ENCODE measurements at places on chromosomes 1 and 21.

- no peak overlapping the region for H3K4me3 ChIP-seq
- H3K36me3 ChIP-seq = no peaks in the 10 kb centered on the region
- no peak for DNase-seq
- H3K4me1 ChIP-seq = no peaks in the 10 kb centered on the region
- H3K27me3 ChIP-seq = no peaks in the 10 kb centered on the region
These were observed 805.8 kb upstream of the ADGRL2 start for GRCh38 chr1:80994934-80995333.

GRCh38 chr1:192588546-192588945 is 13.0 kb downstream of the RGS1 start:
- H3K27me3 ChIP-seq = peaks cover 1% of the 10 kb centered on the region
- no peaks in the 10 kb centered on the region for H3K4me1 ChIP-seq
- H3K4me3 ChIP-seq = no peak overlapping the region
- no peaks in the 10 kb centered on the region for H3K36me3 ChIP-seq
- DNase-seq = no peak

GRCh38 chr1:241527146-241527545 is 5.0 kb upstream of the KMO start:
- DNase-seq = no peak
- H3K36me3 ChIP-seq = no peaks in the 10 kb centered on the region
- peaks cover 10% of the 10 kb centered on the region for H3K4me1 ChIP-seq
- H3K4me3 ChIP-seq = no peak overlapping the region

DNA sequence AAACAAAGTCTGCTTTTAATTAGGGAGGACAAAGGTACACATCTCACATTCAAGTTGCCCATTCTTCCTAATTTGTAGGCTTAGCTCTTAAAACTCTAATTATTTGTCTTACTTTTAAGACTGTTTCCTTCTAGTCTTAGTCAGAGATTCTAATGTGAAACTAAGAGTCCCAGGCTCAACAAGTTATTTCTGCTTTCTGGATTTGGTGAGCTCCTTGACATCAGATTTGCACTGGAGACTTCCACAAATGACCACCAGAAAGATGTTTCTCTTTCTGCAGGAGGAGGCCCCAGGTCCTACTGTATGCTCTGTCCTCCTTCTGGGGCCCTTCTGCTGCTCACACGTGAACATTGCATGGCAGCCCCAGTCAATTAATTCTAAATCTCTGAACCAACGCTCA is 194.2 kb upstream of the JUN start:
- H3K36me3 ChIP-seq = no peaks in the 10 kb centered on the region
- H3K27ac ChIP-seq = no peak overlapping the region
- H3K4me3 ChIP-seq = no peak overlapping the region
- H3K27me3 ChIP-seq = peaks cover 2% of the 10 kb centered on the region

GRCh38 chr1:209628618-209629299 is 23.5 kb downstream of the LAMB3 start:
- no peak overlapping the region for H3K27ac ChIP-seq
- DNase-seq = no peak
- H3K27me3 ChIP-seq = peaks cover 12% of the 10 kb centered on the region
- H3K4me1 ChIP-seq = no peaks in the 10 kb centered on the region

- H3K36me3 ChIP-seq = no peaks in the 10 kb centered on the region
- no peak overlapping the region for H3K27ac ChIP-seq
- DNase-seq = peak; percentile 84
- H3K27me3 ChIP-seq = peaks cover 11% of the 10 kb centered on the region
- H3K4me1 ChIP-seq = peaks cover 22% of the 10 kb centered on the region
These were observed 34.7 kb downstream of the TOMM20 start for GRCh38 chr1:235093696-235094592.

DNA sequence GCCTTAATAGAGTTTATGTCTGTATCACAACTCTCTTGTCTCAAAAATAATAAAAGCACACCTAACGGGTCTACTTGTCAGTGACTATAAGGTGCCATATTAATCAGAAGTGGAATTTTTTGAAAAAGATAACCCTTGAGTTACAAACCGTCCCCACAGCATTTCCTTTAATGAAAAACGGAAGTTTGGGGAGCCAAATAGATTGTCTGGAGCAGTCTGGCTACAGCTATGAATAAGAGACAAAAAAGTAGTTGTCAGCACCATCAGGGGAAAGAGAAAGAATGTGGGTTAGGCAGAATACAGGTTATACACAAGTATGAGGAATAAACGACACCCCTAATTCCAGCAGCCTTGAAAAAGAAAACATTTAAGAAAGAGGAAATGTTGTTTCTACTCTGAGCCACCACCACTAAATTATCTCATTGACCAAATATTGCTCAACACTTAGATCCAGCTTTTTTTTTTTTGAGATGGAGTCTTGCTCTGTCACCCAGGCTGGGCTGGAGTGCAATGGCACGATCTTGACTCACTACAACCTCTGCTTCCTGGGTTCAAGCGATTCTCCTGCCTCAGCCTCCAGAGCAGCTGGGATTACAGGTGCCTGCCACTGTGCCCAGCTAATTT is 29.4 kb upstream of the USP24 start:
- no peaks in the 10 kb centered on the region for H3K36me3 ChIP-seq
- no peak for DNase-seq
- no peaks in the 10 kb centered on the region for H3K4me1 ChIP-seq
- no peak overlapping the region for H3K27ac ChIP-seq
- peaks cover 1% of the 10 kb centered on the region for H3K27me3 ChIP-seq

- H3K4me1 ChIP-seq = peaks cover 6% of the 10 kb centered on the region
- peaks cover 2% of the 10 kb centered on the region for H3K27me3 ChIP-seq
- DNase-seq = no peak
These were observed 63.4 kb downstream of the OPTC start for GRCh38 chr1:203557390-203557789.

DNA sequence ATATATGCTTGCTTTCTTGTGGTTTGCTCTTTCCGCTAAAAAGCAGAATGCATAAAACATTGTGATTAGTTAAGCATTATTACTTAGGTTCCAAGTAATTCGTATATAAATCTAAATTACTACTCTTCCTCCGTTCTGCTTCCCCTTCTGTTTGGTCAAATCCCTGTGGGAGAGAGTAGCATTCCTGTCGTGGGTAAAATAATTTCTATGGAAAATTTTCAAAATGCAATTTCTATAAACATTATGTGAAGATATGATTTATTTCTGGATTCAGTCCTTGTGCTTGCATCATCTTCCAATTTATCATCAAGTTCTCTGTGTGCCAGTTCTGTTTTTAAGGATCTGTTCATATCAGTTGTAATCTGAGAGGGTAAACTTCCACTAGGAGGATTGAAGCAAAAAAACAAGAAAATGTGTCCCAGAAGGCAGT is 7.2 kb upstream of the WARS2 start:
- no peaks in the 10 kb centered on the region for H3K4me1 ChIP-seq
- no peaks in the 10 kb centered on the region for H3K36me3 ChIP-seq
- DNase-seq = no peak
- H3K27me3 ChIP-seq = no peaks in the 10 kb centered on the region
- no peak overlapping the region for H3K27ac ChIP-seq

- DNase-seq = no peak
- H3K27ac ChIP-seq = no peak overlapping the region
- no peak overlapping the region for H3K4me3 ChIP-seq
- H3K4me1 ChIP-seq = no peaks in the 10 kb centered on the region
These were observed 88.4 kb downstream of the DPYD start for GRCh38 chr1:97832481-97832880.

DNA sequence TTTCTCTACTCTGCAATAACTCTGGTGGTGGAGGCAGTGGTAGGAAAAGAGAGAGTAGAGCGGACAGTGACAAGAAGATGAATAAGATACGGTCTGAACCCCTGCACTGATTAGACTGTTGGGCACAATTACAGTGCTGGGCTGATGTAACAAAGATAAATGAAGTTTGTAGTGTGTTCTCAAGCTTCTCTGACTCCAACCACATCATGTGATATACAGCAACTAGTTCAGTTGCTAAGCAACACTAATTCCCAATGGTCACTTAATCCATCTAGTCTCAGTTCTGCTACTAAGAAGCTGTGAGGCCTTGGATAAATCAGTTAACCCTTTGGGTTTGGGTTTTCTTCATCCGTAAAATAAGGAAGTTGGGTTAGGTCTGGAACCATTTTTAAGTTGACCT is 17.3 kb downstream of the DDR2 start:
- H3K36me3 ChIP-seq = no peaks in the 10 kb centered on the region
- H3K4me1 ChIP-seq = no peaks in the 10 kb centered on the region
- no peak for DNase-seq

DNA sequence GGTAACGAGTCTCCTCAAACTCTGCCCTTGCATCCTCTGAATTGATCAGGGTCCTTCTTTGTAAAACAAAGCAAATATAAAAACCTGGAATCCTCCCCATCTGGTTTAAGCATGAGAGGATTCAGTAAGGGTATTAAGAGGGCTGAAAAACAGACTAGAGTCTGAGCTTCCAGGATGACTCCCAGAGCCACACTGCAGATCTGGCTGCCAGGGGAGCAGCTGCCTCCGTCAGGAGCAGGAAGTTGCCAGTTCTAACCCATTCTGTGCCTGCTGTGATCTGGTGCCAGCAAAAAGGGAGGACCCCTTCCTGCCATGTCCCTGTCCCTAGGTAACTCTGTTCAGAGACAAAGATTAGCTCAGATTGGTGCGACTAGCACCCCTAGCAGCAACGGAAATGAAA is 27.5 kb downstream of the SERTAD4 start:
- H3K4me3 ChIP-seq = no peak overlapping the region
- H3K4me1 ChIP-seq = no peaks in the 10 kb centered on the region
- H3K27me3 ChIP-seq = peaks cover 1% of the 10 kb centered on the region
- H3K27ac ChIP-seq = no peak overlapping the region

DNA sequence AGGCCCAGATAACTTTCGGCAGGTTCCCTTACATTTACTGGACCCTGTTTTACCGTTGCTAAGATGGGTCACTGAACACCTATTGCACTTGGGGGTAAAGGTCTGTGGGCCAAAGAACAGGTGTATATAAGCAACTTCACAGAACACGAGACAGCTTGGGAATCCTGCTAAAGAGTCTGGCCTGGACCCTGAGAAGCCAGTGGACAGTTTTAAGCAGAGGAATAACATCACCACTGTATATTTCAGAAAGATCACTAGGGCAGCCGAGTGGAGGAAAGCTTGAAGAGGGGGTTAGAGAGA is 54.4 kb downstream of the LAMC2 start:
- no peaks in the 10 kb centered on the region for H3K27me3 ChIP-seq
- H3K4me1 ChIP-seq = peaks cover under 1% of the 10 kb centered on the region
- no peak overlapping the region for H3K4me3 ChIP-seq
- no peaks in the 10 kb centered on the region for H3K36me3 ChIP-seq
- DNase-seq = no peak

GRCh38 chr1:160674415-160674814 is 27.6 kb upstream of the SLAMF1 start:
- H3K36me3 ChIP-seq = peaks cover 6% of the 10 kb centered on the region
- peaks cover 22% of the 10 kb centered on the region for H3K4me1 ChIP-seq
- H3K4me3 ChIP-seq = no peak overlapping the region
- DNase-seq = no peak
- peaks cover 1% of the 10 kb centered on the region for H3K27me3 ChIP-seq

DNA sequence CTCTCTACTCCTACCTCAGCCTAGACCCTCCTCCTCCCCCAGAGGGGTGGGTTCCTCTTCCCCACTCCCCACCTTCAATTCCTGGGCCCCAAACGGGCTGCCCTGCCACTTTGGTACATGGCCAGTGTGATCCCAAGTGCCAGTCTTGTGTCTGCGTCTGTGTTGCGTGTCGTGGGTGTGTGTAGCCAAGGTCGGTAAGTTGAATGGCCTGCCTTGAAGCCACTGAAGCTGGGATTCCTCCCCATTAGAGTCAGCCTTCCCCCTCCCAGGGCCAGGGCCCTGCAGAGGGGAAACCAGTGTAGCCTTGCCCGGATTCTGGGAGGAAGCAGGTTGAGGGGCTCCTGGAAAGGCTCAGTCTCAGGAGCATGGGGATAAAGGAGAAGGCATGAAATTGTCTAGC is 21.6 kb upstream of the VPS13D start:
- H3K4me1 ChIP-seq = peaks cover 13% of the 10 kb centered on the region
- H3K27ac ChIP-seq = no peak overlapping the region
- no peak overlapping the region for H3K4me3 ChIP-seq
- peaks cover 16% of the 10 kb centered on the region for H3K27me3 ChIP-seq
- DNase-seq = no peak

GRCh38 chr1:224539971-224540370 is 76.1 kb upstream of the CNIH3 start:
- peaks cover 3% of the 10 kb centered on the region for H3K27me3 ChIP-seq
- peaks cover 4% of the 10 kb centered on the region for H3K36me3 ChIP-seq
- peaks cover 9% of the 10 kb centered on the region for H3K4me1 ChIP-seq
- DNase-seq = no peak
- no peak overlapping the region for H3K4me3 ChIP-seq
- H3K27ac ChIP-seq = no peak overlapping the region

GRCh38 chr1:111474106-111474505 is 322 bp downstream of the C1orf162 start:
- peaks cover 6% of the 10 kb centered on the region for H3K4me1 ChIP-seq
- no peaks in the 10 kb centered on the region for H3K36me3 ChIP-seq
- peaks cover 6% of the 10 kb centered on the region for H3K27me3 ChIP-seq
- H3K4me3 ChIP-seq = no peak overlapping the region
- no peak overlapping the region for H3K27ac ChIP-seq

- H3K27me3 ChIP-seq = peaks cover 2% of the 10 kb centered on the region
- H3K27ac ChIP-seq = no peak overlapping the region
- DNase-seq = no peak
- peak overlapping the region; percentile 85 for H3K4me3 ChIP-seq
- H3K36me3 ChIP-seq = peaks cover 4% of the 10 kb centered on the region
These were observed 299 bp downstream of the DIP2A start for GRCh38 chr21:46459024-46459355.

DNA sequence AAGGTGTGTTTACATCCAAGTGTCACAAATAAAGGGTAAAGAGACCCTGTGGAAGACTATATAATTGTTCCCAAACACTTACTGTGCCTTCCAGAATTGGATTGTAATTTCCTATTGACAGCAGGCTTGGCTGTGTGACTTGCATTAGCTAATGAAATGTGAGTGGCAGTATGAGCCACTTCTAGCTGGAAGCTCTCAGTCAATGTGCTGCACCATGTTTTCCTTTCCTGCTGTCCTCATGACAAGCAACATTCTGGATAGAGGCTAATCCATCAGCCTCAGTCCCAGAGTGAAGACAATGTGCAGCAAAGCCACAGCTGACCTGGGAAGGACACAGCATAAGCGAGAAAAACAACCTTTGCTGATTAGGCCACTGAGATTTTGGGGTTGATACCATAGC is 5.9 kb upstream of the FOXJ3 start:
- H3K4me1 ChIP-seq = peaks cover 15% of the 10 kb centered on the region
- no peak overlapping the region for H3K4me3 ChIP-seq
- H3K27me3 ChIP-seq = no peaks in the 10 kb centered on the region
- H3K27ac ChIP-seq = no peak overlapping the region
- no peaks in the 10 kb centered on the region for H3K36me3 ChIP-seq
- no peak for DNase-seq

GRCh38 chr1:198747127-198747526 is 108.3 kb downstream of the PTPRC start:
- H3K36me3 ChIP-seq = no peaks in the 10 kb centered on the region
- no peak overlapping the region for H3K4me3 ChIP-seq
- no peaks in the 10 kb centered on the region for H3K4me1 ChIP-seq

DNA sequence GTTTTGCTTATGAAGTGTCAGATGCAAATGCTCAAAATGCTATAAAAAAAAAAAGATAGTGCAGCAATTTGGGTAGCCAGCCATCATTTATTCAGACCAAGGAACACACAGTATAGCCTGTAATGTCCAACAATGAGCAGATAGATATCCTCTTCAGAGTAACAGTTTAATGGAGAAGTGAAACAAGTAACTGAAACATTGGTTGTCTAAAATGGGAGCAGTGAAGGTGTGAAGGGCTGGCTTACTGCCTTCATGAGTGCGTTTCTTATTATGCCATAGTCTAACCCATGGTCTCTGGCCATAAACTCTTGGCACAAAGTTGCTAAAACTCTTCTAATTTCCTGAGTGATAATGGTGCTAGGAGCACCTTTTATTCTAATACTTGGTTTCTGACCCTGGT is 11.4 kb downstream of the RGS5 start:
- H3K4me3 ChIP-seq = no peak overlapping the region
- H3K4me1 ChIP-seq = peaks cover 65% of the 10 kb centered on the region
- peaks cover 2% of the 10 kb centered on the region for H3K27me3 ChIP-seq
- H3K36me3 ChIP-seq = peaks cover 22% of the 10 kb centered on the region

Data from endothelial cell (in vitro differentiated cells).